Effector memory CD4-positive, alpha-beta T cell (primary cell): ENCODE measurements at places on chromosomes 4 and X.

- H3K27me3 ChIP-seq: no peaks in the 10 kb centered on the region
- no peak overlapping the region for H3K27ac ChIP-seq
- H3K36me3 ChIP-seq: peaks cover 23% of the 10 kb centered on the region
- no peak overlapping the region for H3K4me3 ChIP-seq
Measured at GRCh38 chr4:48081196-48081595, 52.9 kb downstream of the TXK start.

DNA sequence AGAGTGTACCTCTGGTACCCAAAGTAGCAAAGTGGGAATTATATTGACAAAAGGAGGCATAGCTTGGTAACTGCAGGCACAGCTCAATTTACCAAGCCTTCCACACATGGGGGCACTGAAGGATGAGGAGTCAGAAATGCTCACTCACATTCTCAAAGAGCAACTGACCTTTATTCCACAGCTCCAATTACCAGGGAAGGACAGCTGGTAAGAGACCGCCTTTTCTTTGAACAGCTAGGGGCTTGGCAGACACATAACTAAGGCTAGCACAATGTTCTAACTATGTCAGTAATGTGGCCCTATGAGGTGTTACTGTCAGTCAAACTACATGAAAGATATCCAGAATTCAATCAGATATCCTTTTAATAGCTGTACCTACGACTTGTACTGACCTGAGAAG, 20.5 kb upstream of the STS start:
- H3K4me3 ChIP-seq: no peak overlapping the region
- no peaks in the 10 kb centered on the region for H3K4me1 ChIP-seq
- no peaks in the 10 kb centered on the region for H3K27me3 ChIP-seq

DNA sequence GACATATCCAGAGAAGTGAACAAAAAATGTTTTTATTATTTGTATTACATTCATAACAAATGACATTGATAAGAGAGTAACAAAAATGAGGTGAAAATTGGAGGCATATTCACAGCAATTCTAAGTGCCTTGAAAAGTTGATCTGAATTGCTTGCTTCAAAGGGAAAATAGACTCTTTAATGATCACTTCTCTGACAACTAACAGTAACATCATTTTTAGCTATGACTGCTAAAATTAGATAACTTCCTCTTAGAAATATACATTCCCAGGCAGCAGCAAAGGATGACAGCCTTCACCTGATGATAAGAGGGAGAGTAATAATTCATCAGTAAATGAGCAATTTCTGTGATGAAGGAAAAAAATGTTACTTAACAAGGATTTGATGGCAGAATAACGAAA, 472.5 kb downstream of the PCDH10 start:
- no peaks in the 10 kb centered on the region for H3K36me3 ChIP-seq
- no peak for DNase-seq
- H3K4me3 ChIP-seq: no peak overlapping the region
- no peaks in the 10 kb centered on the region for H3K27me3 ChIP-seq

GRCh38 chr4:170093973-170094535, 4.3 kb upstream of the AADAT start:
- H3K36me3 ChIP-seq: no peaks in the 10 kb centered on the region
- no peak overlapping the region for H3K27ac ChIP-seq
- no peaks in the 10 kb centered on the region for H3K4me1 ChIP-seq
- no peak for DNase-seq
- H3K4me3 ChIP-seq: no peak overlapping the region

GRCh38 chr4:26010304-26010703, 96.3 kb downstream of the SMIM20 start:
- no peaks in the 10 kb centered on the region for H3K27me3 ChIP-seq
- no peak overlapping the region for H3K4me3 ChIP-seq
- H3K36me3 ChIP-seq: no peaks in the 10 kb centered on the region
- DNase-seq: no peak
- H3K27ac ChIP-seq: no peak overlapping the region

DNA sequence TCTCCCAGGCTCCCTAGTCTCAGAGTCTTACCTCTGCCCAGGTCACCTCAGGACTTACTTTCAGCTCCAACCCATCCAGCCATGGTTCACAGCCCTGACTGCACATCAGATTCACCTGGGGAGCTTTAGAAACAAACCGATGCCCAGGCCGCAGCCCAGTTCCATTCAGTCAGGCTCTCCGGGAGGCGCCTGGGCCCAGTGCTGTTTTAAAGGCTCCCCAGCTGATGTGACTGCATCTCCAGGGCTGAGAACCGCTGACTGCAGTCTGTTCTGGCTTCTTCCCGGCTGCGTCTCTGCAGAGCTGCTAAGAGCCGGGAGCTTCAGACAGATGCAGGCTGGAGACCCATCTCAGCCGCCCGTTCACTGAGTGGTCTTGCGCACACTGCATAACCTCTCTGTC, 44.4 kb upstream of the LGI2 start:
- DNase-seq: no peak
- H3K27ac ChIP-seq: no peak overlapping the region
- no peaks in the 10 kb centered on the region for H3K27me3 ChIP-seq
- H3K4me3 ChIP-seq: no peak overlapping the region
- H3K36me3 ChIP-seq: no peaks in the 10 kb centered on the region

DNA sequence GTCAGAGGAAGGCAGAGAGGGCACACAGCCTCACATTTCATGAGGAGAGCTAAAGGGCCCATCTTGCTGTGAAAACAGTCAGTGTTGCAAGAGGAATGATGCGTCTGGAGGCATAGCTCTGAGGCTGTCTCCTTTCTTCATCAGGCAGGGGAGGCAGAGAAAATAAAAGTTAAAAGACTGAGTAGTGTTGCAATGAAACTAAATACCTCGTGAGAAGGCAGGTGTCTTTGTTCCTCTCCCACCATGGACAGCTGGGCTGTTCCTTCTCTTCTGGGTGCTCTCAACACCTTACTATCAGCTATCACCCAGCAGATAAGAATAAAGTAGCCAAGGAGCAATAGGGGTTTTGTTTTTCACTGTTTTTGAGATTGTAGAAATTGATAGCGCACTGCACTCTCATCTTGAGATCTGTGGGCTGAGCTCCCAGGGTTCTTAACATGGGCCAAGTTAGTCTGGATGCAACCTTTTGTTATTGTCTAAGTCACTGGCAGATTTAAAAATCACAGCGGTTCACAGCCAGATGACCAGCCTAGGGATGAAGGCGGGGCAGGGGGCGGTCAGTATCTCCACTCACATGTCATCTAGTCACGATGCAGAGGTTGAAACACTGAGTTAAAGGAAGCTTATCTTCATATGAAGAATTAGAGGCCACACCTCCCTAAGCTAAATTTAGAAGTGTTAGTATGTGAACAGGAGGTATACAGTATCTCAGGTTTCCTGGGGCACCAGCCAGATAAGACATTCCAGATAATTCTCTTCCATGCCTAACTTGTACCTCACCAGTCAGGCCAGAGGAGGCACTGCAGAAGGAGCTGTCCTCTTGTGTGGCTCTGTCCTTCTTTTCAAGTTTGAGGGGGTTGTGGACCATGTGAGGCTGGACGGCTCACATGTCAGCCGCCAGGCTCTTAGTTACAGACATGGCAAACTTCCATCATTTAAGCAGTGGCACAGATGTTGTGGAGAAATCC, 36.9 kb downstream of the PARM1 start:
- H3K27me3 ChIP-seq: no peaks in the 10 kb centered on the region
- no peaks in the 10 kb centered on the region for H3K36me3 ChIP-seq

GRCh38 chr4:123449780-123450179, 53.2 kb downstream of the SPRY1 start:
- no peak overlapping the region for H3K4me3 ChIP-seq
- no peak for DNase-seq
- H3K36me3 ChIP-seq: no peaks in the 10 kb centered on the region

- H3K4me3 ChIP-seq: no peak overlapping the region
- DNase-seq: no peak
- H3K27ac ChIP-seq: no peak overlapping the region
- no peaks in the 10 kb centered on the region for H3K36me3 ChIP-seq
- H3K4me1 ChIP-seq: no peaks in the 10 kb centered on the region
Measured at GRCh38 chrX:109775386-109775785, 42.3 kb upstream of the ACSL4 start.
